ENCODE measurements at places on chromosomes 6 and 20.
A peak's percentile ranks its signal among the peaks of the same experiment; 100 is the strongest.

DNA sequence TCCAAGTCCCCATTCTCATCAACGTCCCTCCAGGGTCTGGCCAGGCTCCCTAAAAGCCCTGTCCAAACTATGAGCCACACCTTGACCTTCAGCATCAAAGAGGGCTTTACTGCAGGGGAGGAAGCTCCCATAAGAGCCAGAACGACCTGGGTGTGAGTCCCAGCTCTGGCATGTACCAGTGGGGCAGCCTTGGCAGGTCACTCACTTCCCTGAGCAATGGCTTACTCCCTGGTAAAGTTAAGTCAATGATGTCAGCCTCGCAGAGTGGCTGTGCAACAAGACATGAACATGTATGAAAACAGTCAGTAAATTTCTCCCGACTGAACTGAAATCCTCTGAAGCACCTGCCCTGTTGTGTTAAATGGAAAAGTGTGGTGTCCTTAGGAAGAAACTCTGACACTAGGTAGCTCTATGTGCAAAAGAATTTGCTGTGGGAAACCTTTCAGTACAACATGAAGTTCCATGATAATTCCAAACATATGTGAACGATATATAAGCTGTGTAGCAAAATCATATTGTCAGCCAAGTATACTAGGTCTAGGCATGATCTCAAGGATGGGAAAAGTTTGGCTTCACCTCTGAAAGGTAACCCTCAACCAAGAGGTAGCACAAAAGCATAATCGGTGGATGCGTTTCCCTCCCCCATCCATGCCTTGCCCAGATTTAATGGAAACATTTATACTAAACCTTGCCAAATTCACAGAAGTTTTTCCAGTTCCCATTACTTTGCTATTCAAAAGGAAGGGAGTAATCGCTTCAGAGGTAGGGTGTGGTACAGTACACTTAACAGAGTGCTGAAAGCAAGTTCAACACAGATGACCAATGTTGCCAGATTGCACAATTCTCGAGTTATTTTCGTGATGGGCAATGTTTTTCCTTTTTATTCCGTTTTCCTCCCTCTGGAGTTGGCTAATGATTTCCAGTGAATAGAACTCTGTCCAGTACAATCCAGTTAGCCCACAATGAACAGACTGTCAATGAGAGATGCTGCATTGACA lies 49.0 kb upstream of the RANBP9 start:
- peak overlapping the region; percentile 21 for H3K27ac ChIP-seq
- H3K36me3 ChIP-seq = peaks cover 3% of the 10 kb centered on the region
- H3K4me1 ChIP-seq = peaks cover 41% of the 10 kb centered on the region
- H3K4me3 ChIP-seq = no peak overlapping the region
- H3K27me3 ChIP-seq = no peaks in the 10 kb centered on the region
- DNase-seq = no peak

- H3K4me1 ChIP-seq = peaks cover 26% of the 10 kb centered on the region
- DNase-seq = no peak
- no peaks in the 10 kb centered on the region for H3K27me3 ChIP-seq
- no peak overlapping the region for H3K27ac ChIP-seq
Measured at GRCh38 chr6:145863988-145864616, 49.5 kb upstream of the FBXO30 start.

DNA sequence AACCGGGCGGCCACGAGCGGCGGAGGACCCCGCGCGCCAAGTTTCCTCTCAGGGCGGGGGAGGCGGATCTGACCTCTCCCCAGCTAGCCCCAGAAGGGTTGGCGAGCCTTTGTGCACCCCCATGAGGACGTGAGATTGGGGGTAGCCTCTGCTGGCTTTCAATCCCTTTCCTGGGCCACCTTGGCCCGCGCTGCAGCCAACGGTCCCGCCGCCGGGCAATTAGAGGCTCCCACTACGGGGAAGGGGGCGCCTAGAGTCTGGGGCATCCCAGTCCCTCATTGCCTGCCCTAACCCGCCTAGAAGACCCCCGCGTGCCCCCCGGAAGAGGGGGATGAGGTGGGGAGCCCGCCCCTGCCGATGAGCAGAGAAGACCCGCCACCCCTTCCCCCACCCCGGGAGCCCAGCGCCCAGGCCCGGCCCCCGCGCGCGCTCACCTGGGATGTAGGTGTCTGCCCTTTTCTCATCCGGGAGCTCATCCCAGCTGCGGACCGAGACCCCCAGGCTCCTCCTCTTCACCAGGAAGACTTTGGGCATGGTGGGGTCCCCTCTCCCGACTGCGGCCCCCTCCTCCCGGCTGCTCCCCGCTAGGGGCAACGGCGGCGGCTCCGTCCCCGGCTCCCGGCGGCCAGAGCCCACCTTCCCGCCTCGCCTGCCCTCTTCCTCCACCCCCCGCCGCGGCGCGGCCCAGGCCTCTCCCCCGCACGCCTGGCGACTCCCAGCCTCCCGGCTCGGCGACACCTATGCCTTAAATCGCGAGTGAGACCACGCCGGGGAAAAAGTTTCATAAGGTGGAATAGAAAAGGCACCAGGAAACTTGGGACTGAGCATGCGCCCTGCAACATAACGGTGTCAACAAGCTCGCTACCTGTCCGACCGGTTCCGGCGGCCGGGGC lies at the start of gene OVOL2:
OVOL2 (minus strand) TSS at position 816 of the 893 bp plus-strand sequence; CDS start at position 534, 282 bp downstream.
- H3K27ac ChIP-seq = no peak within 1 kb of the TSS
- peaks cover 1% of the 10 kb centered on the region for H3K36me3 ChIP-seq

GRCh38 chr6:131182991-131183425 lies 47.7 kb downstream of the AKAP7 start:
- peak overlapping the region; percentile 74 for H3K4me3 ChIP-seq
- no peaks in the 10 kb centered on the region for H3K27me3 ChIP-seq
- peak overlapping the region; percentile 92 for H3K27ac ChIP-seq
- H3K4me1 ChIP-seq = peaks cover 7% of the 10 kb centered on the region
- DNase-seq = no peak

All from activated T-cell treated with anti-CD3 and anti-CD28 coated beads, Interleukin-2, amount 50 U/mL, for 72 hours (primary cell).